ENCODE measurements at places on chromosomes 6 and 20.

DNA sequence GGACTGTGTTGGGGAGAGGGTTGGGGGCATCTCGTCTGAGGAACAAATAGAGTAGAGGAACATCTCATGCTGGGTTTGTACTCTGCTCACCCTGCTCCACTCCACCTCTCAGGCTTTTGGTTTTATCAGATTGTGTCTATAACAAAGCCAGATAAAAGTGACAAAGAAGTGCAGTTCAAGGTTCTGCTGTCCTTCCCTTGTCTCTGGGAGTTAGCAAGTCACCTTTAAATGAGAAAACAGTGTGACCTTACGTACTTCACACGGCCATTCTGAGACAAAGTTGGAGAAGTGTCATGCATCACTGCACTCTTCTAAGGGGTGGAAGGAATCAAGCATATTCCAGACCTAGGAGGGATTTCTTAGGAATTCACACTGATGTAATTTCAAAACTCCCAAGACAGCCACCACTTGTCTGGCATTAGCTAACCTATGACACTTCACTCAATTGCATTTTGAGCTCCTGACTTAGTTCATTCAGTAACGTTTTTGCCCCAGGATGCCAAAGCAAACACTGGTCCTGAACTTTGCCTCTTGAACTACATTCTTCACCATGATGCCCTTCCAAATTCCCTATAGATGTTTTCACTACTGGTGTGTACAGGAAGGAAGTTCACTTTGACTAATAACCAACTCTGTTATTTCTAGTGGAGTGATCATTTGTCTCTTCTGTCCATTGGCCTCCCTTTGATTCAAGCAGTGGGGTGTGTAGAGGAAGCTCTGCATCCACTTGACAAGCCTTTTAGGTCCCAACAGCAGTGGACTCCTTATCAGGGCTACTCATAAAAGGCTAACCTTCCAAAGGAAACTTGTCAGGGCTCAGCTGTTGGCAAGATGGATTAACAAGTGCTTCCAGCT, 647.6 kb upstream of the FLRT3 start:
- DNase-seq: no peak

DNA sequence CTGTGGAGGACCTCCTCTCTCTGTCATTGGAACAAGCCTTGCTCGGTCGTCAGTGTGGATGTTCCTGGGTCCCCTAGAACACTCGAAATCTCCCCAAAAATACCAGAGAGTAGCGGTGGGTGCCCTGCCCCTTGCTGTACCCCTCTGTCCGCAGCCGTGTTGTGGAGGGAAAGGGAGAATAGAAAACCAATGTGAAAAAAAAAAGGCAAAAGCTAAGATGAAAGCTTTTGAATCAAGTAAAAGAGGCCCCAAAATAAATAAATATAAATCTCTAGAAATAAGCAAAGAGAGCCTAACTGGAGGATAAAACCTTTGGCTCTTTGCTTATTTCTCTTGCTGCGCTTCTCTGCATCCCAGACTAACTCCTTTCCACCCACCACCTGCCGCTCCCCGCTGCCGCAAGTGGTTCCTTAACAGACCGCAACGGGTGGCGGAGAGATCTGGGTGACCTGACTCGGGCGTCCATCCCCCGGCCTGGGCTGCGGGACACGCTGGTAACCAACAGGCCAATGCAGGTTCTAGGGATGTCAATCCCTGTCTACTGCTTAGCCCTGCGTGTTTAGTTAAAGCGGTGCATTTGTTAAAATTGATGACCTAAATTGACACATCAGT, 110.0 kb downstream of the GPX5 start:
- no peak for DNase-seq

- DNase-seq: no peak
Observed at GRCh38 chr6:107398001-107398400, 61.4 kb downstream of the PDSS2 start.

DNA sequence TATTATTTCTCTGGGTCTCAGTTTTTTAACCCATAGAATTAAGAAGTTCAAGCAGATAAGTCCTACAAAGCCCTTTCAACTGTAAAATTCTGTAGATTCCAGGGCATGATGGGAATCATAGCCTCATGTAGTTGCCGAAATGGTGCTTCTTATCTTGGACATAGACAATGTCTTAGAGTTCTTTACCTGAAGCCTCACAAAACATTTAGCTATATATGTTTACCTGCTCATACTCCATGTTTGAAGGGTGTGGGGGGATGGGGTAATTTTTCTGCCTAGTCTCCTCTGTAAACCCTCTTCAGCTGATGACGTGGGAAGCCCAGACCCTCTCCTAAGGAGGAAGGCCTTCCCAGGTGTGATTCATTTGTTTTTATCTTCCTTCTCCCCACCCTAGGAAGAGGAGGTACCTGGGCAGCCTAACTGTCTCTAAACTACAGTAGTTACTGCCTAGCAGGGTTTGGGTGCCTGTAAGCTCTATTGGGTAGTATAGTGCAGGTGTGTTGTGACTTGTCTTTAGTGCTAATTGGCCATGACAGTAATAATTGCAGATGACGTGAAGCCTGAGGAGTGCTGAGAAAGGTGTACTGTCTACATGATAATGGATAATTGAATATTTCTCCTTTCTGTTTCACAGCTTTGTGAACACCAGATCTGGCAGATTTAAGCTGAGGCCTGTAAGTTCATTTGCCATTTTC, 230.8 kb downstream of the TFAP2B start:
- DNase-seq: no peak

- peak; percentile 56 for DNase-seq
Observed at GRCh38 chr6:86937219-86938079, at the start of gene HTR1E. TSS of gene HTR1E (plus strand) at chr6:86937528. CDS start at chr6:87015335, 77,807 bp downstream.

DNA sequence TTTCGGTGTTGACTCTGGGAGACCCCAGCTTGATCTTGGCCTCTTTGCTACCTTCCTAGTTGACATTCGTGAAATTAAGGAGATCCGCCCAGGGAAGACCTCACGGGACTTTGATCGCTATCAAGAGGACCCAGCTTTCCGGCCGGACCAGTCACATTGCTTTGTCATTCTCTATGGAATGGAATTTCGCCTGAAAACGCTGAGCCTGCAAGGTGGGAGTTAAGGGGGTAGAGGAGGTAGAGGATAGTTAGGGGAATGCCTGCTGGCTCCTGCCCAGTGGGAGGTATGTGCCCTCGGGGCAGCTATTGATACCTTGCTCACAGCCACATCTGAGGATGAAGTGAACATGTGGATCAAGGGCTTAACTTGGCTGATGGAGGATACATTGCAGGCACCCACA, 22.2 kb downstream of the PLCG1 start:
- no peak for DNase-seq

DNA sequence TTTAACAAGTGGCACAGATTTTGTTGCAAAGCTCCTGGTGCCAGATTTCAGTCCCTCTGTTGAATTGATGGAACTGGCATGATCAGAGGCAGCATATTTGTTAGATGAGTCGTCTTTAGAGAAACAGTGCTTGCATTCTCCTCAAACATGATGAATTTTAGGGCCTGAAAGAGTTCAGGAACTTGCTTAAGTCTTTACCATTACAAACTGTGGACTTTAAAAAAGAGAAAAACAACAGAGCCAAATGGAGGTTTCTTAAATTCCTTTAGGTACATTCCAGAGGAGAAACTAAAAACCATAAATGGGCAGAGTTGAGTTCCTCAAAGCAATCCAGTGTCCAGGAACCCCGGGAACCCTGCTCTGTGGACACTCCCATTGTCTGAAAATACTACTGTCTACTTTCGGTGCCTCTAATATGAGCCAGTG, 2.5 kb downstream of the GTF2H5 start:
- DNase-seq: no peak

DNA sequence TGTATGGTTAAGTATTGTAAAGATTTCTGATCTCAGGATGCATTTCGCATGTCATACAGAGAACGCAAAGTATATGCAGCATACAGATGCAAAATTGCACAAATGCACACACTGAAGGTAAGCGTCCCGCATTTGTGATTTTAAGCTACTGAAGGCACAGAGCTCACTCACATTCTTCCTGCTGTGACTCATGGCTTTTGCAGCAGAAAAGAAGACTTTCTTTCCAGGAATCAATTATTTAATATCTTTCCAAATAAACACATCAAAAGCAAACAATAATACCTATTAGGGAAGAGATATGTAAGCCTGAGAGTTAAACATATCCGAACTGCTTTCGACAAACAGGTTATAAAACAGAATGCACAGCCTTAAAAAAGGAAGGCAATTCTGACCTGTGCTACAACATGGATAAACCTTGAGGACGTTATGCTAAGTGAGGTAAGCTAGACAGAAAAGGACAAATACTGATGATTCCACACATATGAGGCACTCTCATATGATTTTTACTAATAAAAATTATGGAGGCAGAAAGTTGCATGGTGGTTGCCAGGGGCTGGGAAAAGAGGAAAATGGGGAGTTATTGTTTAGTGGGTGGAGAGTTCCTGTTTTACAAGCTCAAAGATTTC, 109.0 kb downstream of the TFAP2A start:
- no peak for DNase-seq

Measured in HAP-1 (cell line).